H4 (cell line): ENCODE measurements at places on chromosomes 3 and 15.

GRCh38 chr3:135992072-135992471, 26.5 kb downstream of the PPP2R3A start:
- peak; percentile 33 for DNase-seq

DNA sequence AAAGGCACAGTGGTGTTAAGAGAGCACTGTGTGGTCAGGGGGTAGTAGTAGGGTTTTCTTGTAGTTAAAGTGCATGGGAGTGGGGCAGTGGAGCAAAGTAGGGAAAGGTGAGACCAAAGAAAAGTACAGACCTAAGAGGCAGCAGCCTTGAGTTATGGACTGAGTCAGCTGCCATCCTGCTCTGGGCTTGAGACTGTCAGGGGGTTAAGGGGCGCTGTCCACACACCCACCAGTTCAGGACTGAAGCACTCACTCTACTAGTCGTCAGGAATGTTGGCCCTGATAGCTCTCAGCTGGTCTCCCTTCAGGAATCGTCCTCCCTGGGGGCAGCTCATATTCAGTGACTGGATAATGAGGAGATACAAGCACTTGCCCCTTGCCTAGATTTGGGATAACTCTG, 7.9 kb downstream of the CCR4 start:
- no peak for DNase-seq

GRCh38 chr15:63915873-63916771, 82.4 kb upstream of the HERC1 start:
- peak; percentile 23 for DNase-seq

DNA sequence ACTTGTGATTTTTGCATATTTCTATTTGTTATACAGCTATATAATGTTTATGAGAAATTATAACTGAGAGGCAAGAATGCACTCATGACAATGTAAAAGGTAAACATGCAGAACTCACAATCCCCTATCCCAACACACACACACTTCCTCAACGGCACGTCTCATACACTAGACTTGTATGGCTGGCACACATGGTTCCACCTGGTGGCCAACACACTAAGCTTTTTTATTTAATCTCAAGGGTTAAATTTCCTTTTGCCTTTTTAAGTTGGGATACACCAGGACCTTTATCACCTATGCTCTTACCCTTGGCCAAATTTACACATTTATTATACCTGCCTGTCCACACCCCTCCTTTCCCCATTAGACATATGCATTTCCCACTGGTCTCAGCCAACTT, 88.6 kb upstream of the PSMD6 start:
- DNase-seq = no peak

GRCh38 chr3:197202694-197203093, 95.7 kb downstream of the DLG1 start:
- DNase-seq = no peak

DNA sequence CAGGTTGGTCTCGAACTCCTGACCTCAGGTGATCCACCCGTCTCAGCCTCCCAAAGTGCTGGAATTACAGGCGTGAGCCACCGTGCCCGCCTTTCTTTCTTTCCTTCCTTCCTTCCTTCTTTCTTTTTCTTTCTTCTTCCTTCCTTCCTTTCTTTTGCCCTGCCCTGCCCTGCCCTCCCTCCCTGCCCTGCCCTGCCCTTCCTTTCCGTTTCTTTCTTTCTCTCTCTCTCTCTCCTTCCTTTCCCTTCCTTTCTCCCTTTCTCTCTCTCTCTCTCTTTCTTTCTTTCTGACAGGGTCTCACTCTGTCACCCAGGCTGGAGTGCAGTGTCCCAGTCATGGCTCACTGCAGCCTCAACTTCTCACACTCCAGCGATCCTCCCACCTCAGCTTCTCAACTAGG, 74.6 kb downstream of the UMPS start:
- DNase-seq = no peak

DNA sequence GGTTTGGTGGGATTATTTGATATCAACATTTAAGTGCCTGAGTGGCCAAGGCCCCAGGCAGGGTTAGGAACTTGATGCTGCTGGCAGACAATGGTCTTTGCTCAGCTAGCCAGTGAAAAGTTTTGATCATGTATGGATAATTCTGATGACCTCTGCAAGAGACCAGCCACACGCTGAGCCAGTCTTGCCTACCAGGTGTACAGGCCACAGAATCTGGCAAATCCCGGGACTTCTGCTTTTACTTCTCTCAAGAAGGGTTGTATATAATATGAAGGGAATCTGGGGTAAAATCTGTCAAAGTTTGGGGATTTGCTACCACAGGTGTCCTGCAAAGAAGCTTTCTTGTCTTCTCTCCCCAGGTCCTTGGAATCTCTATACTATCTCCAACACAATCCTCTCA, 331.4 kb upstream of the GOLIM4 start:
- no peak for DNase-seq

GRCh38 chr3:37687966-37688365, 173.7 kb upstream of the CTDSPL start:
- DNase-seq = no peak

DNA sequence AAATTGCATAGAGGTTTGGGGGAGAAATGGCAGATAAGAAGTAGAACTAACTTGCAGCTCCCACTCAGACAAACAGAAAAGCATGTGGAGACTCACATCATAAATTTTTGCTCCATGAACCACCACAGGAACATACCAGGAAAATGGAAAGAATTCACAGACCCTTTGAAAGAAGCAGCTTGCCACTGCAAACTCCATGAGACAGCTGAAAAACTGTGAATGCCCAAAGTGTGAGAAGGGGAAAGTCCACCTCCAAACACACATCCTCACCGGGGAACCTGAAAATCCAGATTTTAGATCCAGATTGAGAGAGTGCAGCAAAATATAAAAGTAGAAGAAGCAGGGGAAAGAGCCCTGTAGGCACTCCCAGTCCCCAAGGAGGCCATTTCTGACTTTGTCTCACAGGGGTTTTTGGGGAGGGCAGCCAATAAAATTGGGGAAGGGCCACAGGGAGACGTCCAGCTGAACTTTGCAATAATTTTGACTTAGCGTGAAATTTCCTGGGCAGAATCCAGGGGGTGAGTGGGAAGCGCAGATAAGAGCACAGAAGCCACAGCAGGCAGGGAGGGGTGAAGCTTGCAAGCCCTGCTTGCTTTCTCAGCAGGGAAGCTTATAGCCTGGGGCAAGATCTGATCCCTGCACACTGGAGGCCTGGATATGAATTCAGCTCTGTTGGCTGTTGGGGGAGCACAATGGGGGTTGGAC, 183.4 kb upstream of the UBE2E2 start:
- peak; percentile 3 for DNase-seq

DNA sequence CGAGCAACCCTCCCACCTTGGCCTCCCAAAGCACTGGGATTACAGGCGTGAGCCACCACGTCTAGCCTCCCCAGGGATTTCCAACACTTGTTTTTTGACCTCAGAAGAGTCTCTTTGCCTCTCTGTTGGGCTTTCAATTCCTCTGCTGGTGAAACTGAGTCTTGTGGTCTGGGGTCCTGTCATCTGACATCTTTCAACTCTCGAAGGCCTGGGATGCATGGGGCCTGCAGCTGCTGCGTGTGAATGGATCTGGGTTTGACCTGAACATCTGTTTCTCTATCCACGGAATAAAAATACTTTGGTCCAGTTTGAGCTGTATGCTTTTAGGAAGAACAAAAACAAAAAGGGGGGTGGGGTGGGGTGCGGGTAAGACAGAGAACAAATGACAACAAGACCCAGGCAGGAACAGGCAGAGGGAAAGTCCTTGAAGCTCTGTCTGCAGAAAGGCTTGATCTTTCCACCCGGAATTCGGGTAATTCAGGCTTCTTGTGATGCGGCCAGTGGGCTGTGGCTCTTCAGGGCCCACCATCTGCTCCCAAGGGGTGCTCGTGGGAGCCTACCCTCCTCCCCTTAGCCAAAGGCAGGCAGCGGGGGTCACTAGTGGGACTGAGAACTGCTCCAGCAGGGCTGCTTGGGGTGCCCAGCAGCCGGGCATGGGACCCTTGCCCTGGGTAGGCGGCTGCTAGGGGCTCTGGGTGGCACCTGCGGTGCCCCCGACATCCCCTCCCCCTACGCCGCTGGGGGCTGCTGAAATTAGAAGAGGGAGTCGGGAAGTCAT, 71.5 kb downstream of the SLC12A8 start:
- DNase-seq = no peak

DNA sequence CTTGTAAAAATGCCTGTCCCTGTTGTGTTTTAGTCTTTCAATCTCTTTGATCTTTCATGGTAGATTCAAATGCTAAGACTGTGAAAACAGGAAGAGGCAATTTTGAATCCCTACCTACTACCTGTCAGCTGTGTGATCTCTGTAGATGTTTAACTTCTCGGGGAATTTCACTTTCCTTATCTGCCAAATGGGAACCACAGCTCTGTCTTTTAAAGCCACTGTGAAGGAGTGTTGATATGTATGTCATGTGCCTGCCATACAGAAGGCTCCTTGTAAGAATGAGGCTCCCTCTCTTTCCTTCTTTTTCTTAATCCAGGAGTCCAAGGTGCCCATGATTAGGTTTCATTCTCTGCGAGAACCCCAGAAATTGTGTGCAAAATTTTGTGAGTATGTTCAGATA, 139.6 kb upstream of the ADAMTS9 start:
- DNase-seq = no peak

DNA sequence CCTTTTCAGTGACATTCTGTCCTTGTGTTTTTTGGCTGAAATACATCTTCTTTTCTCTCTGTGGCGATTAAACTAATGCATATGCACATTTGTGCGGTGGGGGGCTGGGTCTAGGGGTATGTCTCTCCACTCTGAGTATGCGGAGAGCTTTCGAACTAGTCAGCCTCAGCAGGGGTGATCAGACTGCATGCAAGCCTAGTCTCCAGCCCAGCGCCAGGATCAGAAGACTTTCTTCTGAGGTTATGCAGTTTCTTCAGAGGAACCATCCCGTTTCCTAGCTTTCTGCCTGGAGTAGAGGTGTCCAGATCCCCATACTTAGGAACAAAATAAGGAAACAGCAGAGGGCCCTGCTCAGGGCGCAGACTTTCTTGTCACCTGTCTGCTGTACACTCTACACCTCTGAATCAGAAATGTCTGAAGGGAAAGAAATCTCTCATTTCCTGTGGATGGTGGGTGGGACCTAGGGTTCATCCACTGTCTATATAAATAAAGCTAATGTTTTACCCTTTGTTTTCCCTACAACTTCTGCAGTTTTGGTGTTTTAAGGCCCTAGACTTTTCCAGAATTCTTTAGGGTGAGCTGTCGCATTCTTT, 230.4 kb downstream of the ABHD5 start:
- no peak for DNase-seq

DNA sequence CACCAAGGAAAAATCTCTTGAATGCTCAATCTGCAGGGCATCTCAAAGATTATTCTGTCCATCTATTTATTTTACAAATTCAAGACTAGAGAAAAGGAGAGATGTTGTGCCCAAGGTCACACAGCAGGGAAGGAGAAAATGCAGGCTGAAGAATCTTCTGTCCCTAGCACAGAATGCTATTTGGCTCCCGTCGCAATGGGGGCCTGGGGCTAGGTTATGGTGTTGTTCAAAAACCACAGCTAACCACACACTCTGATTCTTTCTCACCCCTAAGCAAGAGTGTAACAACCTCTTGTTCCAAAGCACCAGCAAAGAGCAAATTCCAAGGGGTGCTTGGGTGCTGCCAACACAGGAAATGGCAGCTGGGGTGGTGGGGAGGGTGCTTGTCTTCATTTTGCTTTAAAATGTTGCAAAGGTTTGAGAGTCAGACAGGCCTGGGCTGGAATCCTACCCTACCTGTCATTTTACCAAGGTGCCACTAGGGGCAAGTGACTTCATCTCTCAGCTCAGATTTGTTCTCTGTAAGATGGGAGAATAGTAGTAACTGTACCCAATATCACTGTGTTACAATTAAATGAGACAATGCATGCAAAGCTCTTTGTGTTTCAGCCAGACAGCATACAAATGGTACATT, 112.5 kb downstream of the ADAMTS9 start:
- peak; percentile 3 for DNase-seq

- no peak for DNase-seq
These were observed 952 bp upstream of the CHST2 start for GRCh38 chr3:143118630-143119008.

- no peak for DNase-seq
These were observed 14.0 kb upstream of the COPG1 start for GRCh38 chr3:129235344-129235917.
